AG04449 (cell line): ENCODE measurements at places on chromosomes 6 and 20.

- DNase-seq: no peak
Observed at GRCh38 chr6:133635447-133635846, 253.5 kb upstream of the TCF21 start.

GRCh38 chr6:161417717-161418462 is 144.0 kb upstream of the AGPAT4 start:
- DNase-seq: peak; percentile 76

- no peak for DNase-seq
Observed at GRCh38 chr20:44776980-44777379, 31.3 kb downstream of the KCNK15 start.

DNA sequence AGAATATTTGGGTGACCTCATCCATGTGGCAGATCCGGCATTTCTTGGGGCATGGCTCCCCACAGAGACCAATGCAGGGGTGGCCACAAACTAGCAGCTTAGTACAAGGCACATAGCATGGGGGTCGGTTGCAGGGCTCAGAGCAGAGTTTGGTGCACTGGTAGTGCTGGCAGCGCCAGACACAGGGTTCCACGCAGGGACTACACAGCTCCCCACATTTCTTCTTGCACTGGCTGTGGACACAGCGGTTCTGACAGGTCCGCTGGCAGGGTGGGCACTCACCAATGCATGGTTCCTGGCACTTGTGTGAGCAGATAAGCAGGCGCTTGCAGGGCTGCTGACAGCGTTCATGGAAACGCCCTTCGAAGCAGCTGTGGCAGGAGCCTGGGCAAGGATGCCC is 29.1 kb downstream of the DDX27 start:
- DNase-seq: no peak

DNA sequence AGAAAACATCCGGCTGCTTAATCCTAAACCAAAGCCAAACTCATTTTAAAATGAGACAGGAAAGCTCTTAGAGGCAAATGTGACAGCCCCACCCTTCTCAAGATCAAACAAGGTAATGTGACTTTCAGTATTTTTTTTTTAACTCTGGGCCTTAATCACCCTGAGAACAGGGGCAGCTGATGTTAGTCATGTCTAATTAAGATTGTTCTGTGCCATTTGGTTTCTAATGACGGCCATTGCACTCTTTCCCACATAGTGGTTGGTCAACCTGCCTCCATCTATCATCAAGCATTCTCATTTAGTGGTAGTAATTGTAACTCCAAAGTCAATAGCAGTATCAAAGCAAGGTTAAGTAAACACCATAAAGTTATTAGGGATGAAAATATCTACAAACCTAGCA is 191.6 kb upstream of the EXOC2 start:
- DNase-seq: no peak

DNA sequence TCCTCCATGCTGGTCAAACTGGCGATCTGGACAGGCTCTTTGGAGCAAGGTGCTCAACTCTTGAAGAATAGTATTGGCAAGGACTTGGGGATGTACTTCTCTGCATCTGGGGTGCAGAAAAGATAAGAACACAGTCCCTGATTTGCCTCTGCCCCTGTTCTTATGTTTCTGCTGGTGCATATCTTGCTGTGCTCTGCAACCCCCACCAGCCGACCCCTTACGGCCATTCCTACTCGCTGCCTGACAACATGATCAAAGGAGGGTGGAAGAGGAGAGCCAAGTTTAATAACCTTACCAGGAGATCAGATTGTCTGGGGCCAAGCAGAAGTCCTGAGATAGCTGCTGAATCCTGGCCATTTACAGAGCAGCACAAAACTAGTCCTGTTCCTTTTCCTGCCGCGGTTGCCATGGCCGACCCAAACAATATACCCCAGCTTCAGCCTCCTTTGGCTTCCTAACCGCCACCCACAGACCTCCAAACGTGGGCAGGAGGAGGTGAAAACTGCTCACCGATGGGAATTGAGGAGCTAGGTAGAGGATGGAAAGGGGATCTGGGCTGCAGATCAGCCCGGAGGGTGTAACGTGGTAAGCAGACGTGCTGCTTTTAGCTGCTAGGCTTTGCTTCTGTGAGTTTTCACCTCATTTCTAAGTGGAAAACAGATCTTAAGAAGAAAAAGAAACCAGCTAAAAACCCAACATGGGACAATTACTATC is 60.9 kb downstream of the ATXN1 start:
- no peak for DNase-seq

- DNase-seq: no peak
Observed at GRCh38 chr6:65170273-65170672, 536.8 kb downstream of the EYS start.

DNA sequence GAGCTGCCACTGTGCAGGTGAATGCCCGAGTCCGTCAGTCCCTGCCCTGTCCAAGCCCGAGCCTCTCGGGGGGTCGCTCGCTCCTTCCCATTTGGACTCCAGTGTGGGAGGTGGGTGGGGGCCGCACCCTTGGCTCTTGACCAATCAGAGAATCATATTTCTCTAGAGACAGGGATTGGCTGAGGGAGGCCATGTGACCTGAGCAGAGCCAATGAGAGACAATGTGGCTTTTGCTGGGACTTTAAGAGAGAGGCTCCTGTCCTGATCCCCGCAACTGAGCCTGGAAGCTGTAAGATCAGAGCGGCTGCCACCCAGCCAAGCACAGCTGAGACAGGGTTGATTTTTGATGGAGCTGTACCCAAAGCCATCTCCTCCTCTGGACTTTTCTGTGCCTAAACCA is 199.3 kb downstream of the TFAP2C start:
- DNase-seq: no peak

- no peak for DNase-seq
Observed at GRCh38 chr6:150395388-150396009, 26.7 kb downstream of the IYD start.

DNA sequence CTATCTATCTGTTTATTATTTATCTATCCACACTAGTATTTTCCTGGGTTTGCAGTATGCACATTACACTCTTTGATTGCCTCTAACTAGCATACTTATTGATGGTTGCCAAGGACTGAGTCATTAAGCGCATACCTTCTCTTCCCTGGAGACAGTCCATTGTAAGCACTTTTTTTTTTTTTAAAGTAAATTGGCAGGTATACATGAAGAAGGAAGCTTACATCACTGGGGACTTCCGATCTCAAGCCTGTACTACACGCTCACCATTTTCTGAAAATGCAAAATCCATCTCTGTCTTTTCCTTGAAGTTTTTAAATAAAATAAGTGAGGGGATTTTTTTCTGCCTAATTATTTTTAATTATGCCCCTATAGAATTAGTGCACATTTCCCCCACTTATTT is 63.5 kb downstream of the HMGN3 start:
- DNase-seq: no peak

DNA sequence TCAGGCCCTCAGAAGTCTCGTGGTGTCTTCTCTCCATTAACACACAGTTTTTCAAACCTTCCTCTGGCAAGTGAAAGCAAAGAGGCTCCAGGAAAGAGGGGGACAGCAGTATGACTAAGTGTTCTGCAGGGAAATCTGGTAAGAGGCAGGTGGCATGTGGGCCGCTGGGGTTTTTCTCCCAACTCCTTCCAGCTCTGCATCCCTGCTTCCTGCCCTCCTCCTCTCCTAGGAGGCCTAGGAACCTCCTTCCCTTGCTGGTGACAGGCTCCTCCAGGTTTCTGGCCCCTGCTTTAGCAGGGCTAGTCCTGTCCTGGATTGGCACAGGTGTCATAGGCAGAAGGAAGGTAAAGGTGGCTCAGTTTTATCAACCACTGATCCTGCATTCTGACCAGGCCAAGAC is 7.6 kb upstream of the ITCH start:
- DNase-seq: no peak

DNA sequence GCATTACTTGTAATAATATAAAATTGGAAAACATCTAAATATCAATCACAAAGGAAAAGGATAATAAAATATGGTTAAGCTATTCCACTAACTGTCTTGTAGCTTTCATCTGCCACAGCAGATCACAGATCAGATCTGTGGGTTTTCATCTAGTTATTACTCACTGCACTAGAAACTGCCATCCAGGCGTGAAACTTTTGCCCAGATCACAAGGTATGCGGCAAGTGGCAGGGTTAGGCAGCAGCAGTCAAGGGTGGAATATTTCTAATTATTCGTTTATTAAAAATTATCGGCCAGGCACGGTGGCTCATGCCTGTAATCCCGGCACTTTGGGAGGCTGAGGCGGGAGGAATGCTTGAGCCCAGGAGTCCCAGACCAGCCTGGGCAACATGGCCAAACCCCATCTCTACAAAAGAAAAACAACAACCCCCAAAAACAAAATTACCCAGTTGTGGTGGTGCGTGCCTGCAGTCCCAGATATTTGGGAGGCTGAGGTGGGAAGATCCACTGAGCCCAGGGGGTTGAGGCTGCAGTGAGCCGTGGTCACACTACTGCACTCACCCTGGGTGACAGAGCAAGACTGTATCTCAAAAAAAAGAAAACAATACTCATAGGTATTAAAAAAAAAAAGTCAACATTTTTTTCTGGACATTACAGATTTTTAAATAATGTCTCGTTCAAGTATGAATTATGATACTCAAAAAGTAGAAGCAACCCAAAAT is 32.1 kb downstream of the BEND3 start:
- DNase-seq: no peak

GRCh38 chr6:34236443-34237315 is at the start of gene HMGA1:
Gene HMGA1, plus strand, starts transcription at chr6:34236873. Its CDS starts 3,908 bp downstream, at chr6:34240781.
- DNase-seq: no peak

DNA sequence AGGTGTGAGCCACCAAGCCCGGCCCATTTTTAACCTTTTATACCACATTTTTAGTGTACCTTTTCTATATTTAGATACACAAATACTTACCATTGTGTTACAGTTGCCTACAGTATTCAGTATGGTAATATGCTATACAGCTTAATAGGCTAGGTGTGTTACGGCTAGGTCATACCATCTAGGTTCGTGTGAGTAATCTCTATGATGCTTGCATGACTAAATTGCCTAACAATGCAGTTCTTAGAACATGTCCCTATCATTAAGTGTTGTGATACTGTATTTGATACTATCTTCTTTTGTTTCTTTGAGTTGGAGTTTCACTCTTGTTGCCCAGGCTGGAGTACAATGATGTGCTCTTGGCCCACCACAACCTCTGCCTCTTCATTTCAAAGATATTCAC is 387.7 kb upstream of the SASH1 start:
- no peak for DNase-seq

DNA sequence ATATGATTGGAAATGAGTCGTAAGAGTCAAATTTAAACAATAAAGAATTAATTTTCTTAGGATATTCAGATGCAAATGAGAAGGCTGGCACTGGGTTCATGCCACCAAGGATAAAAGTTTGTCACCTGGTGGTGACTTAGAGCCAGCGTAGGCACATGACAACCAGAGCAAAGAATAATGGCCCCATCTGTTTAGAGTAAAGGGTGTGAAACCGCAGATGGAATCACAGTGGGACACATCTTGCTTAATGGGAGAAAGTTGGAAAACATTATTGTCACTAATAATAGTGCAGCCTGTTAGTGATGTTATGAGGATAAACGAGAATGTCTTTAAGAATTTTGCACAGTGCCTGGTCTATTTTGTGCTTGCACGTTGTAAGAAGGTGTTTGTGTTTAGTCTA is 727.8 kb downstream of the QKI start:
- DNase-seq: no peak

GRCh38 chr6:4567141-4567540 is 209.1 kb upstream of the CDYL start:
- DNase-seq: no peak

DNA sequence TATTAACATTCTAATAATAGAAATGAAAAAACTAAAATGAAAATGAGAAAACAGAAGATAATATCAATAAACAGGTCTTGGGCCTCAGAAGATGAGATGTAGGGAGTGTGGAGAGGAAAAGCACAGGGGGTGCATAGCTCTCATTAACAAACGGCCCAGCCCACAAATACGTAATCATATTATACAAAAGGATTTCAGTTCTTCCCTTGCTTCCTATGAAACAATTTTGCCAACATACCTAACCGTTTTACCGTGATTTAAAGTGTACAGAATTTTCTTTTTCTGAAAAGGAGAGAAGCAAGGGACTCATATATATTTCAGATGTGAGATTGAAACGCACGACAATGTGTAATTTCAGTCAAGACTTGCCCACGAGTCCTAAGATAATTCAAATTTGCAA is 136.0 kb downstream of the HFE start:
- DNase-seq: no peak

- no peak for DNase-seq
Observed at GRCh38 chr6:158856261-158856660, 37.1 kb upstream of the EZR start.

- DNase-seq: no peak
Observed at GRCh38 chr20:3262566-3262965, 23.6 kb upstream of the SLC4A11 start.

DNA sequence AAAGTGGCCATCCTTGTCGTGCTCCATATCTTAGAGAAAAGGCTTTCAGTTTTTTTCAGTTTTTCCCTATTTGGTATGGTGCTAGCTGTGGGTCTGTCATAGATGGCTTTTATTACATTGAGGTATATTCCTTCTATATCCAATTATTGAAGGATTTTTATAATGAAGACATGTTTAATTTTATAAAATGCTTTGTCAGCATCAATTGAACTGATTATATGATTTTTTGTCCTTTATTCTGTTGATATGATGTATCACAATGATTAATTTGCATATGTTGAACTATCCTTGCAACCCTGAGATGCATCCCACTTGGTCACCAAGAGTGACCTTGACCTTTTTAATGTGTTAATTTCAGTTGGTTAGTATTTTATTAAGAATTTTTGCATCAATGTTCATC is 55.1 kb upstream of the VGLL2 start:
- no peak for DNase-seq

GRCh38 chr6:7052443-7053011 is 55.2 kb upstream of the RREB1 start:
- DNase-seq: peak; percentile 10

DNA sequence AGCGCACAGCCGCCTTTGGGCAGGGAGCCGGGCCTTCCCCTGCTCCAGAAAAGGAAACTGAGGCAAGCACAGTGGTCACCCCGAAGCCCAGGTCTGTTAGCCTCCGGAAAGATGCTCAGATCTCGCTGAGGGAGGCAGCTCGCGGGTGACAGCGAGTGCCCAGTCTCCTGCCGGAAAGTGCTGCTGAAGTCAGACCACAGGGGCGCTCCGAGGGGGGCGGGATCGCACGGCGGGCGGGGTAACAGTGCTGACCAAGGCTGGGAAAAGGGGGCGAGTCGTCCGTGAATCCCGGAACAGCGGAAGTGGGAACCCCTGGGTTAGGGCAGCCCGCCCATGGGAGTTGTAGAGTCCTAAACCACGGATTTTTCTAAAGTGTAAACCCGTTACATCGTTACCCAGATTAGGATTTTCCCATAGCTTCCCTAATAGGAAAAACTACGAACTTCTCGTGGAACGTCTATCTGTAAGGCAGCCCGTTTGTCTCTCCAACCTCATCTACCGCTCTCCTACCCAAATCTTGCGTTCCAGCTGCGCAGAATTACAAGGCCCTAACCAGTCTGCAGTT is 504 bp downstream of the VPS16 start:
- DNase-seq: no peak
